ENCODE measurements at places on chromosomes 5 and 9.

DNA sequence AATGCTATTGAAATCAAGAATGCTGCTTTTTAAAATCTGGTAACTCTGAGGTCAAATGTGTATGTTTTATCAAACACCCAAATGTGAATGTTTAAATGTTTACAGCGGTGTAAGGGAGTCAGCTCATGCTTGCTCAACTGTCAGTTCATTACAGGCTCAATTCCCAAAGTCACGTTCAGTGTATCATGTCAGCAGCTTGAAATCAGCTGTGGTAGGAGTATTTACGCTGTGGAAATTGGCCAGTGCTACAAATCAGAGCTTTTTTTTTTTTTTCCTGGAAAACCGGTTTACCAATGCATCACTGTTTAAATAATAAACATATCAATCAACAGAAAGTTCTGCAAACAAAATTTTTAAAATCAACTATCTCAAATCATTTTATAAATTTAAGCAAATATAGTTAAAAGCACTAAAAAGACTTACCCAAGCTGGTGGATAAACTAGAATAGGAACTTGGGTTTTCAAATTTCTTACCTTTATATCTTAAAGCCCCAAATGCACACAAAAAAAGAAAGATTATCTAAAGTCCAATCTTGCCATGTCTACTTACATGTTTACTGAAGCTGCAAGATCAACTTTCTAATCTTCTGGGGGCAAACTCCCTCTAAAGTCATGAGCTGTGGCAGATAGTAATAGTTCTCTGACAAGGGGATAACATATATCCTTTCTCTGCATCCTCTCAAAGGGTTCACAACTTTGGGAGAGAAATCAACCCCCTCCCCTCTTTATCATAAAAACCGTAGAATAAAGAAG lies 57.6 kb upstream of the GRAMD2B start:
- DNase-seq, result no peak

- DNase-seq, result no peak
Measured at GRCh38 chr5:176175101-176175852, 62.9 kb upstream of the SIMC1 start.

DNA sequence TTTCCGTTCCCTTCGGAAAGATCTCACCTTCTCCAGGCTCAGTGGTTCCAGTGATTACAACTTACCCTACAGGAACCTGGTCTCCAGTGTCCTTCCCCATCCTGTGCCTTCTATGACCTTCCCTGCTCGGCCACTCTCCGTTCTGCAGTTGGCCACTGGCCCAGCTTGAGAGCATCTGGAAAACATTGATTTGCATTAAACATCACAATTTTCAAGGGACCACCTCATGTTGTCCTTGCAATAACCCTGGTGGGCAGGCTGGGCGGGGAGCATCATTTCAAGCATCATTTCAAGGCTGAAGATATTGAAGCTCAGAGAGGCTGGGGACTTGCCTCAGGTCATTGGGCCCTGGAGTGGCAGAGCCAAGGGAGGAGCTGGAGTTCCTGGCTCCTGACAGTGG lies 177.4 kb downstream of the SEC61B start:
- DNase-seq, result no peak

DNA sequence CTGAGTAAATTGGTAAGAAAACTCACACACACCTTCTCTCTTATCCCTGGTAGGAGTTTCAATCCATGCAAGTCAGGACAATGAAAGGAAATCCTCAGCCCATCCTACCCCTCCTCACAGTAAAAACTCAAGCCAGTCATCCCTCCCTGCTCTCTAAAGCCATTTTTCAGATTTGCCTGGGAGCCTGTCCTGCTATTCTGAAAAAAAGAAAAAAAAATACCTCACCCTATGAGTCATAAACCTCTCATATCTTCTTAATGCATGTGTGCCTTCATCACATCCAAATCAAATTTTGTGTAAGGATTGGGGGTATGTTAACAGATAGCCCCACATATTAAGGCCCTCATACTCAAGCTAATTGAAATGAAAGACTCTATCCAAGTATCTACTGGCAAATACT lies 14.1 kb downstream of the UGT3A2 start:
- DNase-seq, result no peak

GRCh38 chr9:93830012-93830596 lies 125.1 kb downstream of the BARX1 start:
- no peak for DNase-seq

- DNase-seq, result no peak
Measured at GRCh38 chr9:96459268-96460007, 9.5 kb downstream of the HABP4 start.

GRCh38 chr5:39772307-39772706 lies 347.5 kb upstream of the DAB2 start:
- no peak for DNase-seq

DNA sequence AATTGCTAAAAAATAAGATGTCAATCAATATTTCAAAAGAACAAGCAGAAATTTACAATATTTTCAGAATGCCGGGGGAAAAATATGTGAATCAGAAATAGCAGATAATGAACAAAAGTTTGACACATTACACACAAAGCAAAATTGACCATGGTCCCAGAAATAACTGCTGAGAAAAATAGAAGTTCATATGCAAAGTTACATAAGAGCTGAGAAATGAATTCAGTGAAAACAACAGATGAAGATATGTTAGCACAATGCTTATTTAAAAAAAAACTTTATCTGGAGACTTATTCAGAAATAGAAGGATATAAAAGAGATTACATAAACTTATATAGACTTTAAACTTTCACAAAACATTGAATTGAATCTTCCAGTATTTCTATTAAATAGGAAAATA lies 1483.7 kb upstream of the ACO1 start:
- DNase-seq, result no peak

- no peak for DNase-seq
Measured at GRCh38 chr5:142726188-142726731, 40.4 kb upstream of the FGF1 start.

DNA sequence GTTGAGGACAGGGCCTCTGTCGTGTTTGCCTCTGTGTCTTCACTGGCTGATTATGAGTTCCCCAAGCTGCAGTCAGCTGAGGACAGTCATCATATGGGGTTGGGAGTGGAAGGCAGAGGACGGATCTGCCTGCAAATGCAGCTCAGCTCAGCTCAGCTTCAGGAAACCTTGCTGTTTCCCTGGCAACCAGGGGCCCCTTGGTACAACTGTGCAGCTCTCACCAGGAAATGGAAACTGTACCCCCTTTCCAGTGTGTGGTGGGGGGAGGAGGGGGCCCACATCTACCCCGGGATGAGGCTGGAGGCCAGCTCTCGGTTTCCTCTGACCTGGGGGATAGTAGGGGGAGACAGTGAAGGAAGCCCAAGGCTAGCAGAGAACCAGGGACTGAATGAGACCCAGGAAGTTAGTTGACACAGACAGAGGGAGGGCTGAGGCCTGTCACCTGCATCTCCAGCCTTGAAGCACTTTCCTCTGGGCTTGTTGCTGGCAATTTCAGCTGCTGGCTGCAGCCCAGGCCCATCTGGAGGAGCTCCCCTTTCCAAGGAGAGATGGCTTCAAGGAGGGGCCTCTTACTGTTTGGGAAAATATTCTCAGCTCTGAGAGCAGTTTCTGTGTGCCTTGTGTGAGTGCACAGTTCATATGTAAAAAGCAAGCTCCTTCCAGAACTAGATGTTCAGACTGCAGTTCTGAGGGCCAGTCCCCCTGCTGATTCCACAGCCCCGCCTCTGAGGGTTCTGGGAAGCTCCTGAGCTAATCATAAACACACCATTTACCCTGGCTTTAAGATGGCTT lies 6.9 kb downstream of the ANXA6 start:
- DNase-seq, result peak; percentile 63

GRCh38 chr5:31449174-31449573 lies 82.7 kb downstream of the DROSHA start:
- DNase-seq, result no peak

- no peak for DNase-seq
Measured at GRCh38 chr9:22112870-22113821, 104.0 kb upstream of the CDKN2B start.

DNA sequence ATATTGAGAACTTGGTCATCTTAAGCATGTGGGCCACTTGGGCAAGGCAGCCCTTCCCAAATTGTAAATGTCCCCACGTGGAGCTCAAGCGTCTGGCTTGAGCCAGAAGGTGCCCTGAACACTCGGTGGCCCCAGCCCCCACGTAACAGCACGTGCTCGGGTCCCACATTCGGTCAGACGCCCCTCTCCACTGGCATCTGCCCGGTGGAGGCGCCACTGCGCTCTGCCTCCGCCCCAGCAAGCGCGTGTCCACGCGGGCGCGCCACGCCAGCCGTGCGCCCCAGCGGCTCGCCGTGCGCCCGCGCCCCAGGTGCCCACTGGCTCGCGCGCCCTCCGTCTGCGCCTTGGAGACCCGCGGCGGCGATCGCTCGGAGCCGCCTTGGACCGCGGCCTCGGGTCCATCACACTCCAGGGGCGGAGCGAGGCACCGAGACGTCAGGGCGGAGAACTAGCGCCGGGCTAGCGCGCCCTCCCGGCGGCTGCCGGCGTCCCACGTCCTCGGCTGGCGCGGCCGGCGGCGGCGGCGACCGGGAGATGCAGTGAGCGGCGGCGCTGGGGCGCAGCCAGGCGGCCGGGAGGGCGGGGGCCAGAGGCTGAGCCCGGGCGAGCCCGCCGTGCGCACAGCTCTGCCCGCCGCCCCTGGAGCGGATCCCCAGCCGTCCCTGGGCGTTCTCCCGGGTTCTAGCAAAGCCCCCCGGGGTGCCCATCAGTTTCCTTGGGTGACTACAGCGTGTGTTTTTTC lies at the start of gene PALM2AKAP2:
PALM2AKAP2 (plus strand) TSS at position 488 of the 742 bp plus-strand sequence. CDS start 291 bp downstream, outside the sequence.
- no peak for DNase-seq

DNA sequence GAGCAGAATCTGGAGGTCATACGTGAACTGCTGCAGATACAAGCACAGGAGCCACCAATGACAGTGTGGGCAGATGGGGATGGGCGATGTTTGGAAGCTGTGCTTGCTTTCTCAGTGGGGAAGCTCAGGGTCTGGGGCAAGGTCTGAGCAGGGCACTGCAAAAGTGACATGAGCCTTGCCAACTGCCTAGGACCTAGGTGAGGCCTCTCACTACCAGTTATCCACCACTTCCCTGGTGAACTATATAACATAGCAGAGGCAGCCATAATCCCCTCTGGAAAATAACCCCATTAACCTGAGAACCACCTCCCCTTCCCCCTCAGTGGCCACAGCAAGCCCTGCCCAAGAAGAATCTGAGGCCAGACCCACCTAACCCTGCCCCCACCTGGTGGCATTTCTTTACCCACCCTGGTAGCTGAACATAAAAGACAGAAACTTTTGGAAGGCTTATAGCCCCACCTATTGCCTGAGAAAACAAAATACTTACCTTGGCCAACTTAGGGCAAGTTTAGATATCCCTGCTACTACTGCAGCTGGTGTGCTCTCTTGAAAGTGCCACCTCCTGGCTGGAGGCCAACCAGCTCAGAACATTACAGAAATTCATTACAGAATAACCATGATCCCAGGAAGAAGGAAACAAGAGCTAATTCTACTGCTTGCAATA lies 18.8 kb upstream of the SPEF2 start:
- no peak for DNase-seq

GRCh38 chr5:121967187-121967586 lies 5.4 kb downstream of the SRFBP1 start:
- DNase-seq, result no peak

DNA sequence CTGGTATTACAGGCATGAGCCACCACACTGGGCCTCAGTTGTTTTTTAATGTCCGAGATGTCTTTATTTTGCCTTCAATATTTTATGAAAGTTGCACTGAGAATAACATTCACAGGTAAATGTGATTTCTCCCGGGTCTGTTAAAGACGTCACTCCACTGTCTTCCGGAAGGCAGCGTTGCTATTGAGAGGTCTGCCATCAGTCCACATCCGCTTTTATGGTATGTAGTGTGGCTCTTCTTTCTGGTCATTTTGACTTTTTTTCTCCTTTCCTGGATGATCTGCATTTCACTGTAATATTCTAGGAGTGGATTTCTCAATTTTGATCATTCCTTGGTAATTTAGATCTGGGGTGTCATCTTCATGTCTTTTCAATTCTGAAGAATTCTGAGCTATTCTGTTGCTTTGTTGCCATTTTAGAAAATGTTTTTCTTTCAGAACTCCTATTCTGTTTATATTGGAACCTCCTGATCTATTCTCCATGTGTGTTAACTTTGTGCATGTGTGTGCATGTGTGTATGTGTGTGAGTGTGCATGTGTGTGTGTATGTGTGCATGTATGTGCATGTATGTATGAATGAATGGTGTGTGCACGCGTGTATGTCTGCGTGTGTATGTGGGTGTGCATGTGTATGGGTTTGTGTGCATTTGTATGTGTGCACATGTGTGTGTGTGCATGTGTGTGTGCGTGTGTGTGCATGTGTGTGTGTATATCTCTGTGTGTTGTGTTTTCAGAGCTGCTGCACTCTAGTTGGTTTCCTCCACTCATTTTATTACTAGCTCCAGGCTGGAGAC lies 1.9 kb upstream of the LCN1 start:
- no peak for DNase-seq
